ENCODE measurements at places on chromosomes 7 and 10.

DNA sequence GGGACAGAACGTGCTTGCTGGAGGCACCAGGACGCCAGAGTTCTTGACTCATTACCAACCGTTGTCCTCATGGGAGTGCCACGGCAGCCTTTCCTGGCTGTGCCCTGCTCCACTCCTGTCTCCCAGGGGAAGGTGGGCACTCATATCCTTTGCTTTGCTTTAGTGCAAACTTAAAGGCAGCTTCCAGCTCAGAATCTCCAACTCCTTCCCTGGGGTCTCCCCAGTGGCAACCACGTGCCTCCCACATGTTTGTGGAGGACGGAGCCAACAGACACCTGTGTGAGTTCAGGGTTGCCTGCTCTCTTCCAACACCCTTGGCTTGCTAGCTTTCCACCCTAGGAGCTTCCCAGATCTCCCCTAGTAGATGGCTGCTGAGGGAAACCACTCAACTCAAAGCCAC, 52.0 kb upstream of the HMX3 start:
- no peak for DNase-seq

DNA sequence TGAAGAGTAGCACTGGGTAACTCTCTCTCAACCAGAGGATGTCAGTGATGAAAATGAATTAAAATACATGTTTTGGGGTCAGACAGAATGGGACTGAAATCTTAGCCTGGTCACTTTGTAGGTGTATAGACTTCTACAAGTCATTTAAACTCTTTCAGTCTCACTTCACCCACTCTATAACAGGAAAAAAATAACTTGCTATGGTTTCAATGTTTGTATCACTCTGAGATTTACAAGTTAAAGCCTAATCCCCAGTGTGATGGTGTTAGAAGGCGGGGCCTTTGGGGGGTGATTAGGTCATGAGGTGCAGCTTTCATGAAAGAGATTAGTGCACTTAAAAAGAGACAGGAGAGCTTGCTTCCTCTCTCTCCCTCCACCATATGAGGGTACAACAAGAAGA, 134.8 kb downstream of the INHBA start:
- DNase-seq, result no peak

- no peak for DNase-seq
These were observed 26.1 kb downstream of the MNX1 start for GRCh38 chr7:156984174-156984891.

GRCh38 chr7:129780257-129780973, 168.9 kb downstream of the NRF1 start:
- peak; percentile 92 for DNase-seq

DNA sequence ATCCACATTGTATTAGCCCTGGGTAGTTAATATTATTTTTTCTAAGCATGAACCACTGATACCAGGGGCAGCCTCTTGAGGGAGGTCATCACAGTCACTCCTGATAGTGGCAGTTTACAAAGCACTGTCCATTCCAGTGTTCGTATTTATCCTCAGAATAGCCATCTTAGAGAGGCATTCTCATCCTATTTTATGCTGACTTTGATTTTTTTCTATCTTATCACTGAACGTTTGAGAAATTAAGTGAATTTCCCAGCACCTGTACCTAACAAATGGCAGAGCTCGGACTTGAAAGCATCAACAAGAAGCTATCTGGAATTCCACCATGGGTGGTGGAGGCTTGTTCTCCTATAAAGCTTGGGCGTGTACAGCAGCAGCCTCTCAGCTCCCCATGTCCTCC, 26.1 kb upstream of the MGAM2 start:
- DNase-seq, result no peak

Data from lower lobe of right lung (tissue), 2 donors.